ENCODE measurements at places on chromosomes 7 and 10.

- DNase-seq = no peak
Measured at GRCh38 chr7:107838816-107839565, 36.0 kb upstream of the SLC26A3 start.

GRCh38 chr7:135617781-135618180, 44.5 kb upstream of the STMP1 start:
- DNase-seq = no peak

DNA sequence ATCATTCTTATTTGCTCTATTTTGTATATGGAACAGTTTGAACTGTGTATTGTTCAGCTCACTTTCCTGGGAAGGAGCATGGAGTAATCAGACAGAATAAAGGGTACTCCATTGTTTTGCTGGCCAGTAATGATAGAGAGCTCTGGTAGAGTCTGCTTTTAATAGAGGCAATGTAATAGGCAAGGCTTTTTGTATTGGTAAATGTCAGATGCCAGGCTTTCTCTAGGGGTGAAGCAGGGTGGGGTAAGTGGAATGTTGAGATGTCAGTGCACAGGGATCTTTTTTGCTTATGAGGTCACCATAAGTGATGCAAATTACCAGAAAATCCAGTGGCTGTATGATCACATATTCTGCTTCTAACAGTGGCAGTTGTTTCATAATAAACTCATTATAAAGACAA, 1088.3 kb upstream of the SORCS1 start:
- no peak for DNase-seq

GRCh38 chr7:142556740-142557139, 192.5 kb upstream of the PRSS1 start:
- no peak for DNase-seq

GRCh38 chr7:146116521-146117222, at the start of gene CNTNAP2:
CNTNAP2 (plus strand) TSS chr7:146116801; CDS start chr7:146116877, 76 bp downstream.
- no peak for DNase-seq

GRCh38 chr10:57696641-57697040, 571.1 kb downstream of the IPMK start:
- no peak for DNase-seq

DNA sequence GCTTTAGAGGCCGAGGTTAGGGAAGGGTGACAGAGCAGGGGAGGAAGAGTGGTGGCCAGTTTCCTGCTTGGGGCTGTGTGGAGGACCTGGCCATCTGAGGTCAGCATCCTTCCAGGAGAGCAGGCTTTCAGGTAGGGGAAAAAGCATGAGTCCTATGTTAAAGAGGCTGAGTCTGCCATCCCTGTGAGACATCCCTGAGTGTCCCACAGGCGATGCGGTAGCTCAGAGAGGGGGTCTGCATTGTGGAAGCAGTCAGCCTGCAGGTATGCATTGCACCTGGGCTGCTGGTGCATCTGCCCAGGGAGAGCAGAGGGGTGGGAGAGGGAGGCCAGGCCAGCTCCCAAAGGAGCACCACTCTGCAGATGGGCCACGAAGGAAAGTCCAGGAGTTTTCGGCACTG, 282.1 kb upstream of the ZNF32 start:
- no peak for DNase-seq

DNA sequence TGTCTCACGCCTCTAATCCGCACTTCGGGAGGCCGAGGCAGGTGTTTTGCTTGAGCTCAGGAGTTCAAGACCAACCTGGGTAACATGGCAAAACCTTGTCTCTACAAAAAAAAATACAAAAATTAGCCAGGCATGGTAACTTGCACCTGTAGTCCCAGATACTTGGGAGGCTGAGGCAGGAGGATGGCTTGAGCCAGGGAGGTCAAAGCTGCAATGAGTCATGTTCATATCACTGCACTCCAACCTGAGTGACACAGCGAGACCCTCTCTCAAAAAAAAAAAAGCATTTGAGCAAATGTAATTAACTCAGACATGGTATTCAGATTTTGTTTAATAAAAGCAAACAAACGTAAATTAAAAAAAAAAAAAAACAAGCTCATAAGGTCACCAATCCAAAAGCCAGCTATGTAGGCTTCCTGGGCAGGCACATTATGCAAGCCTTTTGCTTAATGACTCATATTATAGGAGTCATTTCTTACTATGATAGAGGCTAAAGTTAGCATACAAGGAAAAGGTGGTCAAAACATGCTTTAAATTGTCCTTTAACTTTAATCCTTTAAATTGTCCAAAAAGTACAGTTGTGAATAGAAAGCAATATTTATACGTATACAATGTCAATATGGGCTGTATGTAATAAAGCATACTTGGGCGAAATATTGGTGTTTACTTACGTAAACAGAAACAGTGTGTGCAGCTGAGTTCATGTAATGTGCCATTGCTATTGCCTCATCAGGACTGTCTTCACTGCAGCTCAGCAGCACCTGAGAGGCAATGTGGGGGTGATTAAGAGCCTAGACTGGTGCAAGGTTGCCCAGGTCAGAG, 13.0 kb downstream of the AKR1D1 start:
- no peak for DNase-seq

- peak; percentile 50 for DNase-seq
Measured at GRCh38 chr10:63630085-63630930, 109.1 kb downstream of the REEP3 start.

- DNase-seq = no peak
Measured at GRCh38 chr10:69303632-69304051, 25.3 kb downstream of the HK1 start.

DNA sequence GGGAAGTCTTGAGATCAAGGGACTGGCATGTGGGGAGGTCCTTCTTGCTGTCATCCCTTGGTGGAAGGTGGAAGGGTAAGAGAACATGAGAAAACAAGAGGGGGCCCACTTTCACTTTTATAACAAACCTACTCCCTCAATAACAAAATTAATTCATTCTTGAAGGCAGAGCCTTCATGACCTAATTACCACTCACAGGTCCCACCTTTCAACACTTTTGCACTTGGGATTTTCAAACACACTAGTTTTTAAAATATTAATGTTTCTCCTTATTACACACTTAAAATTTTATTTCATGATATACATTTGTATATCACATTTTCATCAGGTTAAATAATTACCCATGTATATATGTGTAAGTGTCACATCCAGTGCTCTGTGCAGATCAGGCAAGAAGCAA, 2.0 kb downstream of the ST7 start:
- DNase-seq = no peak

GRCh38 chr10:96345222-96345621, 13.6 kb downstream of the OPALIN start:
- no peak for DNase-seq

GRCh38 chr7:101604331-101604933, 24.7 kb downstream of the MYL10 start:
- no peak for DNase-seq

GRCh38 chr10:86083206-86083605, 283.4 kb downstream of the GRID1 start:
- DNase-seq = no peak

- no peak for DNase-seq
Measured at GRCh38 chr10:52287866-52288265, 26.2 kb upstream of the DKK1 start.

- no peak for DNase-seq
Measured at GRCh38 chr7:71131256-71132126, 453 bp upstream of the GALNT17 start.

- DNase-seq = no peak
Measured at GRCh38 chr10:71136036-71136721, 76.2 kb upstream of the UNC5B start.

DNA sequence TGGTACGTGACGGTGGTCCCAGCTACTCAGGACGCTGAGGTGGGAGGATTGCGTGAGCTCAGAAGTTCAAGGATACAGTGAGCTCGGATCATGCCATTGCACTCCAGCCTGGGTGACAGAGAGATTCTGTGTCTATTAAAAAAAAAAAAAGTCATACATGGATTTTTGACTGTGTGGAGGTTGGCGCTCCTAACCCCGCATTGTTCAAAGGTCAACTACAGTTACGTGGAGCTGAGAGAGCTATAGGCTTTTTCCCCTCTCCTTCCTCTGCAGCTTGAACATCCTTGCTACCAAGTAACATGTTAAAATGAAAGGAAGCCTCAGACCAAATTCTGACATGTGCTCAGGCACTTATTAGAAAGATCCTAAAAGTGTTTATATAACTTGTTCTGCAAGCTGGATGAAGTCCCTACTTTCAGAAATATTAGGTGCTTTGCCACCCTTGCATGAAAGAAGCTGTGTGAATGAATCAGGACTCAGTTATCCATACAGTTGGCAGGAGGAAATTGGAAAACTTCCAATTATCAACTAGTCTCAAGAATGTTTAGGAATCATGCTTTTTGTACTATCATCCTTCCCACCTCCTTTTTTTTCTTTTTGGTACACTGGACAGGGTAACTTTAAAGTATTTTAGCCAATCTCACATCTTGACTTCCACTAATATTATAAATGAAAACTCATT, 12.5 kb upstream of the ST7 start:
- DNase-seq = no peak

DNA sequence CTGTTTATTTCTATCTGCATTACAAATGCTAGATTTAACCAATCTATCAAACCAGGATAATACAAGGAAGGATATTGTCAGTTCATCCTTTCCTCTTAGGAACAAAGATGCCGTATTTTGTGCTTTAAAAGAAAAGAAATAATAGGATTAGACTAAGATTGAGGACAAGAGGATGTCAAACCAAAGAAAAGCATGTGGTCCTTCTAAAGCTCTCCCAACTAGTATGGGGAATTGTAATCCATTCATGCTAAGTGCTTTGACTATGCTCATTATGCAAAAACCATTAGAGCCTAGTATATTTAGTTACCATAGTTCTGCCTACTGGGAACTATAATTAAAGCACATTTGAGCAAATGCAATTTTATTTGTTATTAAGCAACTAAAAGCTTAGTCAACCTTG, 280.2 kb downstream of the GRM8 start:
- DNase-seq = no peak

- no peak for DNase-seq
Measured at GRCh38 chr7:8284606-8285005, 22.6 kb upstream of the ICA1 start.
